ENCODE measurements at places on chromosomes 12 and 14. TPM values are rescaled to one million over a fixed set of nuclear protein-coding genes. Genes with fewer than 3 reads are reported as not detected.

ALDH2 gene
- total RNA-seq = 91.4 TPM

DNA sequence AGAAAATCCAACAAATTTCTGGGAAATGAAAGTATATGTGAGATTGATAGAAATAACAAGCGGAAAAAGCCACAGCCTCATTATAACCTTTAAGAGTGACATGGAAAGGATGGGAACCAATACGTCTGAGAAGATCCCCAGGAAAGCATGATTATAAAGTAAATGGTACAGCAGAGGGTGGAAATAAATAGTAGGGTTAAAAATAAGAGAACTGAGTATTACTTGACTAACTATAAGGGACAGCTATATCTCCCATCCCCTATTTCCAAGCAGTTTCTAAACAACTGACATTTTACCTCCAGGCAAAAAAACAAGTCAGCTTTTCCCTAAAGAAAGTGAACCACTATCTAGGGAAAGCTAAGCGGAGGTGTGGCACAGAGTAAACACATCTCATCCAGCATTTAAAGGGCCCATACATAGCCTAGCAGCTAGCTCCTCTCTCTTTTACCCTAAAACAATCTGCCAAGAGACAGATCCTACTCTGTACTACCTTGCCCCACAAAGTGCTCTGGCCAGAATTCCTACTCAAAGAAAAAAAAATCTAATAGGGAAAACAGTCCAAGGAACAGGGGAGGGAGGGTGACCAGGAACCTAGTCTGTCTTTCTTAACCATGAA is 11.2 kb downstream of the OSBPL8 start:
- no peak for DNase-seq

KCNC2 gene
- not detected for total RNA-seq

DNA sequence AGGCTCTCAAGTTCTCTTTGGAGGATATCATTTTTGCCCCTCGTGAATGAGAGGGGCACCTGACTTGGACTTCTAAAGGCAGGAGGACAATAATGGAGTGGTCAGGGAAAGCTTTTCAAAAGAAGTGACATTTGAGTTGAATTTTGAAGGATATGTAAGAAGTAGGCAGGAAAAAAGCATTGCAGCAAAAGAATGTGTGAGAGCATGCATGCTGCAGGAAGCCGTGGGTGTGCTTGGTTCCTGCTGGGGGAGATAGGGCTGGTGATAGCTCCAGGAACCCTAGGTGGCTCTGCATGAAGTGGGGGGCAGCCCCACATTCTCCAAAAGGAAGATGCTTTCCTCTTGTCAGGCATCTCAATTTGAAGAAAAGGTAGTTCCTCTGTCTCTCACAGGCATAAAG is 23.1 kb downstream of the ACVR1B start:
- DNase-seq = no peak

IAPP gene
- total RNA-seq = not detected

GRCh38 chr14:21558703-21559170 is 21.1 kb downstream of the OR10G3 start:
- DNase-seq = no peak

- no peak for DNase-seq
Measured at GRCh38 chr14:98893675-98894074, 378.3 kb downstream of the BCL11B start.

DNA sequence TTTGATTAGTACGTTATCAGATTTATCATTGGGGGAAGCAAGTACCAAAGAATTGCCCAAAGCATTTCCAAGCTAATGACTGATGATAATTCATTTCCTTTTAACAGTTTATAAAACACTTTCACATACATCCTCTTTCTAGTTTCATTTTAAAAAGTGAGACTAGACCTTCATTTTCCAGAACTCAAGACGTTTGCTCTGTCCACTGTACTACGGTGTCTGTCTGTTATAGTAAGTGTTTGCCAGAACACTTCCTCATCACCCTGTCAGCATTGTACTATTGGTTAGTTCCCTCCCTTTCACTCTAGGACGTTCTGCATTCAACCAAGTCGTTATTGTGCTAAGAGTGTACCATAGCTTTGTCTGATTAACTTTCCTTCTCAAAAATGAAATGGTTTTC is 81.7 kb upstream of the TMEM263 start:
- DNase-seq = no peak

LAG3 gene
- 7.3 TPM for total RNA-seq

CLEC1B gene
- not detected for total RNA-seq

DNA sequence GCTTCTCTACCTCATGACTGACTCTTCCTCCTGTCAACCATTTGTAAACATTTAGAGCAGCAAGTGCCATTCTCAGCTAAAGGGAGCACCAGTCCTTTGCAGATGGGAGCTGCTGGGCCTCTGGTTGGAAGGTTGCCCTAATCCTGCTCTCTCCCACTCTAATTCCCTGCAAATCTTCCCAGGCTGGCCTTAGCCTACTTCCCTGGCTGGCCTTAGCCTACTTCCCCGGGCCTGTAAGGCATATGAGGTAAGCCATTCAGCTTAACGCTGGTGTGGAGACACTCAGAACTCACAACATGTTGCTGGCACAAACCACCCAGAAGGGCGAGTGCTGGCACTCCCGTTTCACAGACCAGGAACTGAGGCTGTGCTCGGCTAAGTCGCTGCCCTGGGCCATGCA is 69.0 kb downstream of the CPSF2 start:
- DNase-seq = no peak

SEC23A gene
- 58.5 TPM for total RNA-seq

DNA sequence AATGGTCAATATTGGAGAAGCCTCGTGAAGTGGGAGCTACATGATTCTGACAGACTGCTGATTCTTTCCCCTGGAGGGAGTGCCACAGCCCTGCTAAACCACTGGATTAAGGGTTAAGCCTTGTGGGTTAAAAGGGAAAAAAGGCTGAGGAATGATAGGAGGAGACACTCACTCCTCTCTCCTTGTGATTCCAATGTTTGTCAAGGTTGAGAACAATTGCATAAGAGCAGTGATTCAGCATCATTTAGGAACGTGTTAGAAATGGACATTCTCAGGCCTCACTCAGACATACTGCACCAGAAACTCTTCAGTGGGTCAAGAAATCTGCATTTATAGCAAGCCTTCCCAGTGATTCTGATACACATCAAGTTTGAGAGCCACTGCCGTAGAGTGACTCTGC is 87.8 kb upstream of the GZMB start:
- DNase-seq = no peak

GLIPR1L2 gene
- not detected for total RNA-seq

DNA sequence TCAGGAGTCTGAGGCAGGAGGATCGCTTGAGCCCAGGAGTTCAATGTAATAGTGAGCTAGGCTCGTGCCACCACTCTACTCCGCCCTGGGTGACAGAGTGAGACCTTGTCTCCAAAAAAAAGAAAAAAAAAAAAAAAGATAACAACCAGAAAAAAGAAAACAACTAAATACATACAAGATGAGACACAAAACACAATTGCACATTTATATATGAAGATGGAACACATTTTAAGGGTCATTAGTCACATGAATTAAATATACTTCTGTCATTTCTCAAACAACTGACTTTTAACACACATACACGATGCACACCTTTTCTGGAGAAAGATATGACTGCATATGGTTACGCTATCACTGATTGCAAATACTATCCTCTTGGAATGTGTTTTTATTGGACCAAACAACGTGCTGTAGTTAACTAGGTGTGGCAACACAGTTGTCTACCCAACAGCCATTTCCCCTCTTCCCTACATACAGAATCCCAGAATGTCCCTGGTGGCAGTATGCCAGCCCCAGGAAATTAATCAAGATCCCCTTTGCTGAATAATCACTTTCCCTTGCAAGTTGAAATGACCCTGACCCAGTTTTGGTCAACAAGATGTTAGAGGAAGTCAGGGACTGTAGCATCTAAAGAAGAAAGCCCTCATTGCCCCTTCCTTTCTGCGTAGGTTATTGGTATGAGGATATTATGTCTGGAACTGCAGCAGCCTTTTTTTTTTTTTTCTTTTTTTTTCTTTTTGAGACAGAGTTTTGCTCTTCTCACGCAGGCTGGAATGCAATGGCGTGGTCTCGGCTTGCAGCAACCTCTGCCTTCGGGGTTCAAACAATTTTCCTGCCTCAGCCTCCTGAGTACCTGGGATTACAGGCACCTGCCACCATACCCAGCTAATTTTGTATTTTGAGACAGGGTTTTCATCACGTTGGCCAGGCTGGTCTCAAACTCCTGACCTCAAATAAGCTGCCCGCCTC is 5.6 kb upstream of the MYL6B start:
- DNase-seq = no peak

- DNase-seq = no peak
Measured at GRCh38 chr12:82357340-82357739, 847 bp downstream of the CCDC59 start.

- DNase-seq = peak; percentile 68
Measured at GRCh38 chr14:93938751-93939303, 11.7 kb downstream of the FAM181A start.

OR6C2 gene
- total RNA-seq = not detected

LRP1 gene
- 74.5 TPM for total RNA-seq

- DNase-seq = peak; percentile 39
Measured at GRCh38 chr12:56993346-56993745, 13.0 kb downstream of the ZBTB39 start.

GRCh38 chr14:62079038-62079437 is 316.8 kb downstream of the SNAPC1 start:
- no peak for DNase-seq

INSM2 gene
- 0.45 TPM for total RNA-seq

DNA sequence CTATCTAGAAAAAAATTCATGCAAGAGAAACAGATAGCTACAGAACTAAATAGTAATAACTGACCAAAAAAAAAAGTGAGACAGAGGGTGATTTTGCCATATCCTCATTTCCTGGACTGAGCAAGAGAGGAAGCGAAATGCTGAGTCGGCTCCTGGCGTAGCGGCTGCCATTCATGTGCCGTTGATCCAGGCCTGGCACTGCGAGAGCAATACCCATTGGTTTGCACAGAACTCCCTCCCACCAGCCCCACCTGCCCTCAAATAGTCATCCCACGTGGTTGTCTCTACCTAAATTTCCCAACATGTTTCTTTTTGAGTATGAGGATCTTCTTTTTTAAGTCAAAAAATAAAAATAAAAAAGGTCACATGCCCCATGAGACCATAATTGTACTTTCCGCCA is 9.4 kb upstream of the WNT5B start:
- no peak for DNase-seq

GRCh38 chr12:29066011-29066588 is 83.0 kb upstream of the FAR2 start:
- no peak for DNase-seq

DNA sequence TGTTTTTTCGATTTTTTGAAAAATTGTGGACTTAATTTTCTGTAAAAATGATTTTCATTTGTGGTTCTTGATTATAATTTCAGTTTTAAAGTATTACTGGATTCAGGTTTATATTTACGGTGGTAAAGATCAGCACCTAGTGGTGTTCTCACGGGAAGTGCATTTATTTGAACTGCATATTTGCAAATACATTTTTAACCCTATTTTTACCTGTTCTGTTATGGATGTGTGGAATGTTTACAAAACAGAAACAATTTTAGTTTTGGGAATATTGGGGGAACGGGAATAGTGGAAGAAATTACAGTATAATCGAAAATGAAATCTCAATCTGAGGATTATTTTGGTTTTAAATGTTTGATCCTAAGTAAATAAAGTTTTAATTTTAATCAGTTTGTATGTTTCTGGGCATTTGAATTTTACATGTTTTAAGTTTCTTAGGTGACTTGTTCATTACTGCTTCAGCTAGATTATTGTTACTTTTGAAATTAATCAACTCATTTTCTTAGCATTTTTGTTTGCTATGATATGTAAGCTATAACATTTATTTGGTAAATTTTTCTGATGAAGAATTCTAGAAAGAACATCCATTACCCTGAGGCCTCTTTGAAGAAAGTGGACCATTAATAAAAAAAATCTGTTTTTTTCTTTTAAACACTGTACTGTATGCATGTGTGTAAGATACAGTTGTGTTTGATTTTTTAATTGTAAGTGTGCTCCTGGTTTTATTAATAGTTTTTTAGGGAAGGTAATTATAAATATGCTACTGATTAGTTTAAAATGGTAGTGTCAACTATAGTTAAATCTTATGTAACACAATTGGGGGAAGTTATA is 942 bp downstream of the ATF7IP start:
- DNase-seq = no peak

GRCh38 chr14:53894456-53894855 is 62.2 kb downstream of the BMP4 start:
- DNase-seq = no peak

DNA sequence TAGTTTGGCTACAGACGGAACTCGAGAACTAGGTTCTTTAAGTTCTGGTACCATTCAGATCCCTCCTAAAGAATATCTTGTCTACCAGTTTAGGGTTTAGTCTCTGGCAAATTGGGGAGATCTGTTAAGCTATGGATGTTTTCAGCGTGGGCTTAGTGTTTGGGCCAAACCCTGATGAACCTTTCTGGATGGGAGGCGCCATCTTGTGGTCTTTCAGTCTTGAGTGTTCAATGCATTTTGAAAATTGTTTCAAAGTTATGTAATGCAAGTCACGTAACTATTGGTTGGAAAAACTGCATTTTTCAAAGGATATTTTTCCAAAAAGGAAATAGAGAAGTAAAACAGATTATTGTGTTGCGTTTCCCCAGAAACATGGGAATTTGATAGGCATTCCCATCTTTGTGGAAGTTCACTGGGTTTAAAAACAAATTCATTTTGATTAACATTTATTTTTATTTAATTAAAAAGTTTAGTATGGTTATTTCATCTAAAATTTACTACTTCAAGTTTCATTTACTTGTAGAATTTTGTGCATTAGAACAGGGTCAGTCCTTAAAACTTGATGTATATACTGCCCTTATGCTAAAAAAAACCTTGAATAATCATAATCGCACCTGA is 169.0 kb downstream of the PRIMA1 start:
- DNase-seq = peak; percentile 72

GRCh38 chr12:102799229-102799628 is 117.8 kb downstream of the PAH start:
- DNase-seq = no peak

RNASE7 gene
- total RNA-seq = not detected

DNA sequence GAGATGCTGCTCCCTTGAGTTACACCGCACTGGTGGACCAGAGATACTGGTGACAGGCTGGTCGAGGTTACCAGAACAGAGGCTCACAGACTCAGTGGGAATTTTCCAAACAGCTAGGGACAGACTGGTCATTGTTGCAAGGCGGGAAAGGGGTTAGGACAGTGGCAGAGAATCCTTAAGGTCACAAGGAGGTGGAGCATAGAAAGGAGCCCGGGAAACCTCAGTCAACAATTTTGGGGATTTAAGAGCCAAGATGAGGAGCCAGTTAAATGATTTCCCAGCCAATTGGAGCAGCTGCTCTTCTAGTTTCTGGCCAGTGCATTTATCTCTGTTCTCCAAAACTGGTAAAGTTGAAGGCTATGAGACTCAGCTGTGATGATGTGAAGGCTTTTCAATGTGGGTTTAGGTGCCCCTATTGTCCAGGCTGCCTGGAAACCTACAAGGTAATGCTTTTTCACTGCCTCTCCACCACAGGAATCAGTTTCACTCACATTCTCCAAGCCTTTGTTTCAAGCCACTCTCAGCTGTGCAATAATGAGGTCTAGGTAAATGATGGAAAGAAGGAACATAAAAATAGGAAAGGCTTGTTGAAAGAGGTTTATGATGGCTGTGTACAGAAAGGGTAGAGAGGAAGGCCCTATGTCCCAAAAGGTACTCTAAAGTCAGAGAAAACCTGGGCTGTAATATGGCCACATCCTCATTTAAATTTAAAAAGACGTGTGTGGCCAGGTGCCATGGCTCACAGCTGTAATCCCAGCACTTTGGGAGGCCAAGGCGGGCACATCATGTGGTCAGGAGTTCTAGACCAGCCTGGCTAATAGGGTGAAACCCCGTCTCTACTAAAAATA is 7.0 kb upstream of the TNS2 start:
- DNase-seq = peak; percentile 76

- no peak for DNase-seq
Measured at GRCh38 chr14:102761206-102761605, 16.0 kb upstream of the TRAF3 start.

Data from endodermal cell (in vitro differentiated cells).